Activated CD4-positive, alpha-beta T cell treated with anti-CD3 and anti-CD28 coated beads, Interleukin-2, Interleukin-6, amounts not matched to agents 100 ng/mL and 50 ng/mL, durations not matched to agents 16 hours and 8 hours (primary cell): ENCODE measurements at places on chromosomes 2 and 18.

DNA sequence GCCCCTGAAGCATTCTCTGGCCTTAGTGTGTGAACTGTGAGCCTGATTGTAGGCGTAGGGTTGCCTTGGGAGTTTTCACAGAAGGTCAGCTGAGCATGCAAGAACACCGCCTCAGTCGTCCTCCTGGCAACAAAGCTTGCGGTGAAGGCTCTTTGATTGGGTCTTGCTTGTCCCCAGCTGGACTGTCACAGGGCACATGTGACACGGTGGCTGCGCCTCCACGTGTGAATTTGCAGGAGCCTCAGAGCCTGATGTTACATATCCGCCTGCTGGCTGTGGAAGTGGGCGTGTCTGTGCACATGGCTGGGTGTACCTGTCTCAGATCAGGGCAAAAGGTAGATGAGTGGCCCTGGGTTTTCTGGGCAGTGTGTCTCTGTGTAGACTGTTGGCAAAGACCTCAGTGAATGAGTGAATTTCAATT is 228.7 kb downstream of the HAUS1 start:
- no peak for DNase-seq

GRCh38 chr2:217992061-217992460 is 10.7 kb downstream of the TNS1 start:
- DNase-seq = no peak

- DNase-seq = peak; percentile 90
Measured at GRCh38 chr2:152573168-152573567, 144.1 kb downstream of the PRPF40A start.

DNA sequence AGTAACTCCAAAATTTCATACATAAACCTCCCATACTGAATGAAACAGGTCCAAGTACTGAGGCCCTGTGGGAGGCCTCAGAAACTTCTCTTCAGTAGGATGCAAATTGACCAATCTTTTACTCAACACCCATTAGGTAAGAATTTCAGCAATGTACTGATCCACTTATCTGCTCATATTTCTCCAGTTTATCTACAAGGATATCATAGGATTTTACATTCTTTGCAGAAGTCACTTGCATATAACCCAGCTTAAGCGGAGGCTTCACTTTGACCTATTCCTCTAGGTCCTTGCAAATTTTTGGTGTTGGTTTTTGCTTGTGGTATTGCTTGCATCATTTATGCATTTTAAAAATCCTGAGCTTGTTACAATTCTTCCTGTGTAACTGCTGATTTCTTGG is 28.8 kb upstream of the SLC3A1 start:
- DNase-seq = no peak

- DNase-seq = no peak
Measured at GRCh38 chr18:62323483-62324180, 1.5 kb upstream of the TNFRSF11A start.

GRCh38 chr18:50453014-50453680 is 78.3 kb downstream of the SKA1 start:
- DNase-seq = no peak

- no peak for DNase-seq
Measured at GRCh38 chr18:48417985-48418384, 8.8 kb upstream of the ZBTB7C start.
